Stimulated activated naive CD8-positive, alpha-beta T cell treated with anti-CD3 and anti-CD28 coated beads, Interleukin-15, Interleukin-2, amounts not matched to agents 100 U/mL and 50 U/mL, for 24 hours (primary cell): ENCODE measurements at places on chromosomes 12 and 14.
A peak's percentile ranks its signal among the peaks of the same experiment; 100 is the strongest.

DNA sequence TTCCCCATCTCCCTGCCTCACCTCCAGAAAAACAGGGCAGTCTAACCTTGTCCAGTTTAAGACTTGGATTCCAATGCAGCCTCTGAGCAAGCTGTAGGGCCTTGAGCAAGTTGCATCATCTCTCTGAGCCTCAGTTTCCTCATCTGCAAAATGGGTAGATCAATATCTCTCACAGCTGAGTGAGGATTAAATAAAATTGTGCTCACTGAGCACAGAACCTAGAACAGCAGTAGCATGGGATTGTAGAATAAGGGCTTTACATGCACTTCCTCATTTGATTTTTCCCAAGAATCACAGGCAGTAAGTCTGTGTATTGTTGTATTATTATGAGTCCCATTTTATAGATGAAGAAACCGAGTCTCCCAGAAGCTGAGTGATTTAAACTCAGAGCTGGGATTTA, 2.0 kb downstream of the DTX1 start:
- no peak for DNase-seq

- no peak for DNase-seq
Measured at GRCh38 chr12:43841253-43841652, 5.4 kb downstream of the TMEM117 start.

- DNase-seq: no peak
Measured at GRCh38 chr12:106110626-106111300, 28.0 kb downstream of the NUAK1 start.

DNA sequence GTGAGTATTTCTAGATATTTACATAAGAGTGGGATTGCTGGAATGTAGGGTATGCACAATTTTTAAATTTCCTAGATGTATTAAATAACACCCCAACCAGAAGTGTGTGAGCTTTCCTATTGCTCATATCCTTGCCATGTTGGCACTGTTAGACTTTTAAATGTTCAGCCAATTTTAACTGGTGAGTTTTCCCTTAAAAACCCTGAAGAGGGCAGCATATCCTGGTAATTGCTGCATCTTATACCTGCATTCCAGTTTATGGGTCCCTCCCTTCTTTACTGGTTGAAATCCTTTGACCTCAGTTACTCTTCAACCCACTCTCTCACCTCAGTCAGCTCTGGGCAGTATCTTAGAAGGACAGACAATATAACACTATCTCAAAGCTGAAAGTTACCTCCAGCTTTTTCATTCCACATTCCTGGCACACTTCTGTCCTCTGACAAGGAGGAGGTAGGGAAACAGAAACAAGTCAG, 270.6 kb downstream of the PAWR start:
- no peak for DNase-seq

GRCh38 chr14:26217778-26218177, 380.1 kb downstream of the NOVA1 start:
- DNase-seq: no peak

DNA sequence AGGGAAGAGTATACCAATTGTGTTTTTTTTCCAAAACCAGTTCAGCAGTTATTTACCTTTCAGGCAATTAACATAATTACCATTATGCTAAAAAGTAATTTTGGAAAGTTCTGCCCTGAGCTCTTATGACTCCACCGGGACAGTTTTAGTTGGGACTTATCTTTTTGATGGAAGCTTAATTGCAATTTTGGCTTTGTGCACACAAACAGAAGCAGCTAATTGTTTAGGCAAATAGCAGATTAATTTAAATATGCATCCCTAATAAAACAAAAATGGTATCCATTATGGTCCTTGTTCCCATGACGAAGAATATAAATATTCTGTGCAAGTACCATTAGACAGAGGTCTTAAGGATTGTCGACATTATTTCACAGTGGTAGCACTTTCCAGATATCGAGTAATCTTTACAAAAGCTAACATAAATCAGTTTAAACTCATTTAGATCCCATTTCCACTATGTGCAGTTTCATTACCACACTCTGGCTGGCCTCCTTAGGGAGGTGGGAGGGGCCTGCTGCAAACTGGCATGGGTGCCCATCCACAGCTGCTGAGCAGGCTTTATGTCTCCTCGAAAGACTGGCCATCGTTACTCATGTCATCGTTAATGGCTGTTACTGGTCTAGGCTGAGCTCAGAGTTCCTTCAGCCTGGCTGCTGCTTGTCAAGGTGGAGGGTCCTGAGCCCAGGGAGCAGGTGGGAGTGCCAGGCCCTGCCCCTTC, 68.2 kb downstream of the FBXW8 start:
- no peak for DNase-seq

DNA sequence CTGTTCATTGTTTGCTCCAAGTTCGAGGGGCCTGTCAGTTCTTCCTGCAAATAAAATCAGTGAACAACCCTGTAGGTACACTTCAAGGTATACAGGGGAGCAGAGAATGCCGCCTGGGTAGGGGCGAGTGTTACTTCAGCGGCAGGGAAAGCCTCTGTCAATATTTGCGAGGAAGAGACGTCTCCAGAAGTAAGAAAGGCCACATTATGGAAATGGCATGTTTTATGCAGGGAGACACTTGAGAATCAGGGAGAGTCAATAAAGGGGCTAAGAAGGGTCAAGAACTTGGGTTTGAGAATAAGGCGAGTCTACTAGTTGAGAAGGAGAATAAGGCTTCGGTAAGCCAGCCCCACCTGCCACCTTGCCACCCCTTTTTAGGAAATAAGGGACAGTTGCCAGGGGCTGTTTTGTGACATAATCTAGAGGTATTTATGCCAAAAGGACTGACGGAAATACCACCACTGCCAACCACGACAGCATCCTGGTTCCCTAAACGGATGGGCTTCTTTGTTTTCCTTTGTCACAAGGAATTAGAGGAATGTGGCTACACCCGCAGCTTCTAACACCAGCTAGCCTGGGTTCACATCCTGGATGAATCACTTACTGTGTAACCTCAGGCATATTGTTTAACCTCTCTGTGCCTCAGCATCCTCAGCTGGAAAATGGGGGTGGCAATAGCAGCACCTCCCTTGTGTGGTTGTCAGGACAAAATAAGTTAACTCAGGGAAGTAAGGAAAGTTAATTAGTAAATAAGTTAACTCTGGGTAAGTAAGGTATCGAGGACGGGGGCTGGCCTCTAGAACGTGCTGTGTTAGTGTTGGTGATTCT, 67.7 kb downstream of the EID3 start:
- DNase-seq: no peak

GRCh38 chr14:88323523-88324199, 592 bp upstream of the KCNK10 start:
- DNase-seq: peak; percentile 36

DNA sequence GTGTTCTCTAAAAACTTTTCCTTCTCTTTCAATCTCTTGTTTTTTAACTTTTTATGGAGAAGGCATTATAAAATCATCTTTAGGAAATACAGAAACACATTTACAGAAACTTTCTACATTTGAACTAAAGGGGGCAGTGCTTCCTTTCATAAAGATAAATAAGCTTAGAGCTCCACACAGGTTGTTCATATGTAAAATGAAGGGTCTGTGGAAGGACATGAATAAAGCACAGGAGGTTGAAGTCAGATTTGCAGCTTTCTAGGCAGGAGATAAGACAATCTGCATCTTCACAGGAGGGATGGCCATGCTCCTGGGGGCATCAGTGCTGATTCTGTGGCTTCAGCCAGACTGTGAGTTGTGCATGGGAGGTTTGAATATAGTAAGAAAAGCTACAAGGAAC, 426.0 kb downstream of the DAD1 start:
- no peak for DNase-seq

- DNase-seq: no peak
Measured at GRCh38 chr14:77041881-77042545, 13.5 kb upstream of the IRF2BPL start.

DNA sequence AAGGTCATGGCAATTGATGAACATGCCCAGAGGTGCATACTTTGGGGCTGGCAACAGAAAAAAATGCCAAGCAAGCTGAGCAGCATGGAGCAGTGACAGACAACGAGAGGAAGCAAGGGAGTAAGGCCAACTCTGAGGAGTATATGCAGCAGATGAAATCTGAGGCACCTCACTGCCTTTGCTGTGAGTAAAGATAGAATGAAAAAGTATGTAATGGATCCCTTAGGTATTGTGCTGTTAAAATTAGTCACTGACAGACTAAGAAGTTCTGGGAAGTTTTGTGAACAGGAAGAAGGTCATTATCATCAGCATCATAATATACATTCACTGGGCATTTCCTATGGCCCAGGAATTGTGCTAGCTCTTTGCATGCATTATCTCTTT, 269.9 kb downstream of the DUSP6 start:
- no peak for DNase-seq

- no peak for DNase-seq
Measured at GRCh38 chr12:65189028-65189718, 19.8 kb downstream of the LEMD3 start.

DNA sequence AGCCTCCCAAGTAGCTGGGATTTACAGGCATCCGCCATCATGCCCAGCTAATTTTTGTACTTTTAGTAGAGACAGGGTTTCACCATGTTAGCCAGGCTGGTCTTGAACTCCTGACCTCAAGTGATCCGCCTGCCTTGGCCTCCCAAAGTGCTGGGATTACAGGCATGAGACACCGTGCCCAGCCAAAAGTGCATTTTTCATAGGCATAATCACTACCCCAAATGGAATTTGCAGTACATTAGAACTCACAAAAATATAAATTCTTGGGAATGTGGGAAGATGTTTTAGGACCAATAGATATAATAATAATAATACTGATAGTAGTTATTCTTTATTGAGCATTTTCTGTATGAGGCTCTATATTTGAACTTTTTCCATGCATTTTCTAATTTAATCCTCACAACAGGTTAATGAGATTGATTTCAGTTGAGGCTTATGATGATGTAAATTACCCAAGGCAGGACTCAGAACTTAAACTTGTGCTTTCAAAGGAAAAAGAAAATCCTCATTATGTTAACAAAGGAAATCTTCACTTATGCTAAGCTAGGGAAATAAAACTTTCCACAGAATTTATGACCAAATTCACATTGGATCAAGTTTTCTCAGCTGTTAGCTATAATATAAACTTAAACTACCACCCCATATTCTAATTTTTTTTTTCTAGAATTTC, 121.6 kb downstream of the SRGAP1 start:
- DNase-seq: no peak

GRCh38 chr12:52615208-52615868, 3.0 kb downstream of the KRT73 start:
- peak; percentile 32 for DNase-seq

DNA sequence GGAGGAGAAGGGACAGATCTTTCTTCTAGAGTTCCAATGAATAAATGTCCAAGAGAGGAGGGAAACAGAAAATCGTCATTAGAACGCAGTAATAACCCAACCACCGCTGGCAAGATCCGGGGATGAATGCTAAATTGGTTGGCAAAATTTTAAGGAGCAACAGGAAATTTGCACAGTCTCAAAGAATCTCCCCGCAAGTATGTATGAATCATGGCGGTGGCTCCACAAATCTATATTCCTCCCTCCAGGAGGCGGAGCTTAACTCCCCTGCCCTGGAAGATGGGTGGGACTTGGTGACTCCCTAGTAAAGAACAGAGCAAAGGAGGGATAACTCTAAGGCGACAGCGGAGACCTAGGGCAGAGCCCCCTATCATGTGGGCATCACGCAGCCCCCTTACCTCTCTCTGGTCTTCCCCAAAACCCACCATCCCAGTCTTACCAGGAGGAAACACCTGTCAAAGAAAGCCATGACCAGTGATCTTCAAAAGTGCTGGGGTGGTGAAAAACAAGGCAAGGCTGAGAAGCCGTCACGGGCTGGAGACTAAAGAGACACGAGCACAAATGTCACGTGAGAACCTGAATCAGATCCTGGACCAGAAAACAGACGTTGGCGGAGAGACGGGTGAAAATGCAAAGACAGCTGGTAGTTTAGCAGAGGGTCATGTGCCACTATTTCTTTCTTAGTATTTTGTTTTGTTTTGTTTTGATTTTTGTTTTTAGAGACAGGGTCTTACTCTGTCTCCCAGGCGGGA, 125.8 kb downstream of the NCOR2 start:
- no peak for DNase-seq

GRCh38 chr12:95790917-95791849, 619 bp upstream of the NTN4 start:
- peak; percentile 26 for DNase-seq

DNA sequence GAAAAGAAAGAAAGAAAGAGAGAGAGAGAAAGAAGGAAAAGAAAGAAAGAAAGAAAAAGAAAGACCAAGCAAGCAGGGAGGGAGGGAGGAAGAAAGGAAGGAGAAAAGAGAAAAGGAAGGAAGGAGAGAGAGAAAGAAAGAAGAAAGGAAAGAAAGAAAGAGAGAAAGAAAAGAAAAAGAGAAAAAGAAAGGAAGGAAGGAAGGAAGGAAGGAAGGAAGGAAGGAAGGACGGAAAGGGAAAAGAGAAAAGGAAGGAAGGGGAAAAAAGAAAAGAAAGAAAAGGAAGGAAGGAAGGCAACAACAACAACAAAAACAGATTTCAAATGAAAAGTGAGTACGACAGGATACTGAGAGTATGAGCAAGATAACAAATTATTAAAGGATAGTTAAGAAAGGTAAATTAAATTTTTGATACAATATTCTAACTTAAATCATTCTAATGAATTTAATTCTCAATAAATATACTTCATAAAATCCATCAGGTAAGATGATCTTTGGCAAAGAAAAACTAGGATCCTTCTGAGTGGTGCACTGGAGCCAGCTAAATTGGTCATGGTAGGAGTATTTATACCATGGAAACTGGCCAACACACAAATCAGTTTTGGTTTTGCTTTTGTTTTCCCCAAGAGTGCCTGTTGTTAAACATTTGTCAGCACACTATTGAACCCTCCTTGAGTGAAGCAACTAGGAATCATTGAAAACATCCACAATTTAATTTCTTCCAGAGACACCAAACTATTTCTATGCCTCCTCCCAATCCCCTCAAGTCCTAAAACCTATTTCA, 56.1 kb upstream of the DYRK2 start:
- no peak for DNase-seq

GRCh38 chr14:78182722-78183121, 12.5 kb downstream of the NRXN3 start:
- DNase-seq: no peak

DNA sequence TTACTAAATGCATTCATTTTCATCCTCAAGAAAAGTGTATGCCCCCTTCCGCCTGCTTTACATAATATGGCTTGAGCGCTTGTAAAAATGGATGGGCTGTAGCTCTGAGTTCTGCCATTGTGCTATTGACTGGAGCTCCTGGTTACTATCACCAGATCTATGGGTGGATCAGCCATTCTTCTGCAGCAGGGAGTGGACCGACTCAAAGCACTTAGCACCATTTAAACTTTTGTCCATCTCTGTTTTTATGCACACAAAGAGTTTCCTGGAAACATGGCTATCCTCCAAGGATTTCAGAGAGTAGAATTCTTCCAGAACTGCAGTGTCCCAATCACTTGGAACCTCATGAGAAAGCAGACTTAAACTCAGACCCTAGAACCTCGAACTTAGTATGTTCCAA, 4.5 kb upstream of the NUMB start:
- no peak for DNase-seq
